NCI-H146 (cell line): ENCODE measurements at places on chromosomes 4 and X.

- DNase-seq = peak; percentile 99
These were observed 714.5 kb upstream of the TENM3 start for GRCh38 chr4:181528570-181529184.

DNA sequence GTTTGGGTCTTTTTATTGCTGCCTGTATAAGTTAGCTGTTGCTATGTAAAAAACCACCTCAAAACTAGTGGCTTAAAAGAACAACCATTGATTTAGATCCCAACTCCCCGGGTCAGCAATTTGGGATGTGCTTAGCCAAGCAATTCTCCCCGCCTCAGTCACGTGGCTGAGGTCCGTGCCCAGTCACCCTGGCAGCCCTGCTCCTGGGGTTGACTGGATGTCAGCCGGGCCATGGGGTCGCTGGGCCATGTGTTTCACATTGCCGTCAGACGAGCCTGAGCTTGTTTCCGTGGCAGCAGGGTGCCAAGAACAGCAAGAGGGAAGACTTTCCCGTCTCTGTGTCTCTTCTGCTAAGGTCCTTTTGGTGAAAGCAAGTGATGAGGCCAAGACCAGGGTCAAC lies 345.7 kb upstream of the FAT1 start:
- DNase-seq = no peak

DNA sequence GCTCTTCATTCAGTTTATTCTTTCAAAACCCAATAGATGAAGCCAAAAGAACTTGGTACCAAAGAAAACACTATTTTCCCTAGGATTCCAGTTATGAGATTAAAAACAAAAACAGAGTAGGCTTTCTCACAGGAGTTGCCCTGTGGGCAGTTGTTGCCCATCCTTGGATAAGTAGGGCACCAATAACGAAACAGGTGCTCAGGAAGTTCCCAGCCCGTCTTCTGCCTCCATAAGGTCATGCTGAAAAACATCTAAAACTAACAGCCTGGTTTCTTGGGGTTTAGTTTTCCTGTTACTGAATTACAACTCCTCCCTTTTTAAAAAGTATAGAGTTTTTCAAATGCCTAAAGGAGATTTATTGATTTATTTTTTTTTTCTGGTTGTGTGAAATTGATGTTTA lies 14.7 kb downstream of the TSPAN5 start:
- no peak for DNase-seq

DNA sequence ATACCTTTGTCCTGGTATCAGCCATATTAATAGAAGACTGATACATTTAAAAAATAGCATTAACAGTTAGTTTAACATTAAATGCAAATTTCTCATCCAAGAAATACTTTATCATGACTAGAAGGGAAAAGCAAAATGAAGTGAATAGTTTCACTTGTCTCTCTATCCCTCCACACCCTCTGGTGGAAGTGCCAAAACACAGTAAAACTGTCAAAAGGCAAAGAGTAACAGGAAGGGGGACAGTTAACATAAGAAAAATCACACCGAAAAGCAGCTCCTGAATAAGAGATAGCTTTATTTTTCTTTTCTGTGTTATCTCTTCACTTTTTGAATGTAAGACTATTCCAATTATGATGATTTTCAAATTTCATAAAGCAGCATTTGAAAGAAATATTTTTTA lies 187.2 kb downstream of the FBXW7 start:
- DNase-seq = peak; percentile 51

DNA sequence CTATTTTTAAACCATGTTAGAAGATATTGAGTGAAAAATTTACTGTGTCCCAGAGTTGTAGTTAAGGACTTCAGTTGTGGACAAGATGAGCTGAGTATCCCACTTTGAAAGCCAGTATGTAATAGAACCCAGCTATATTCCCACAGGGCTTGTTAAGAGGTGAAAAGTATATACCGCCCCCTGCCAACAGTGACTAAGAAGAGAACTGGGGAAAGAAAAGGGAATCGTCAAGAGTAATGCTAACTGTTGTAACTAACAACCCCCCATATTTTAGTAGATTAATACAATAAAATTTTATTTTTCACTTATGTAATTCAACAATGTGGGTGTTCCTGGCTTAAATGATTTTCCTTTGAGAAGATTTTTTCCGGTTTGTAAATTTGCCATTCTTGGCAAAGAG lies 250.4 kb upstream of the GIMD1 start:
- DNase-seq = no peak
